Foreskin keratinocyte (primary cell): ENCODE measurements at places on chromosomes 16 and 17.

GRCh38 chr16:19853742-19854542 lies 30.7 kb downstream of the GPRC5B start:
- DNase-seq = no peak

DNA sequence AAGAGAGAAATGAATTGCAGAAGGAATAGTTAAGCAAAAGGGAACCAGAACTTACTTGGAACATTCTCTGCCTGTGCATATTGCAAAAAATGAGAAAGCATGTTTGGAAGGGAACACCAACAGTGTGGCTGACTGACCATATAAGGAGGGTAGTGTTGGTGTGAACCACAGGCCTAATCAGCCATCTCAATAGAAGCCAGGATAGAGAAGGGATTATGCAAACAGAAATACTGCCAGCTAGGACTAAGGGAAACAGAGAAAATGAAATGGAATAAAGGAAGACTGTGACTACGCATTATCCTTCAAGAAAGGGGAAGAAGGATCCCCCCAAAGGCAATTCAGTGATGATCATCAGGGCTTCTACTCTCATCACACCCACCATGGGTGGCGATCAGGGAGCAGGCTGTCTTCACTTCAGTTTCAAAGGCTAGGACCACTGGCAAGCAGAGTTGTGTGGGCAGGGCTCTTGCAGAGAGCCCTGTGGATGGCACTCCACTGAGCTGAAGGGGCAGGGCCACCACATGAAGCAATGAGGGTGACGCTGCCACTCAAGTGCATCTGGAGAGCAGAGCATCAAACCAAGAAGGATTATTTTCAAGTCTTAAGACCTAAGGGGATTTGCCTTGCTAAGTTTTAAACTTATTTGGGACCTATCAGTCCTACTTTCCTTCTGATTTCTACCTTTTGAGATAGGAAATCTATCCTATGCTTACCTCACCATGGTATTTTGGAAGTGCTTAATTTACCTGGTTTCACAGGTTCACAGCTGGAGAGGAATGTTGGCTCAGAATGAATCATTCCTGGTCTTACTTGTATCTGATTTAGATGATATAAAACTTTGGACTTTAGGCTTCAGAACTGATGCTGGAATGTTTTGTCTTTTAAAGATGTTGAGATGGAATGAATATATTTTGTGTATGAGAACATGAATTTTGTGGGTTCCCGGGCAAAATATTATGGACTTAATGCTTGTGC lies 140.5 kb downstream of the SSH2 start:
- DNase-seq = no peak

- no peak for DNase-seq
Measured at GRCh38 chr17:45342306-45342705, 25.5 kb upstream of the MAP3K14 start.

DNA sequence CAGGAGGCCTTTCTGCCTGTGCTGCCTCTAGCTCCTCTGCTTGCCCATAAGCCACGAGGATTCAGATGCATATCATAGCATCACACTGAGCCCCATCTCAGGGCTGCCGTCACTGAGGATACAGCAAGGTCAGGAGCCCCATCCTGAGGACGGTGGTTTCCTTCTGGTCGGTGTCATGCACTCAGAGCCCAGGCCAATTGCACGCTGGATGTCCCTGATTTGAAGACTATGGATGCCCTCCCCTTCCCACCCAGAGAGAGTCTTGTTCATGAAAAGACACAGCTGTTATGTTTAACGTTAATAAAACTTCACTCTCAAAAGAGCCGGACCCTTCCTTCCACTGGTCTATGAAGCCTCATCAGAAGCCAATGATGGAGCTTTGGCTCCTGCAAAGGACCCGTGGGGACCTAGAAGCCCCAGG lies 19.9 kb downstream of the COTL1 start:
- no peak for DNase-seq

- DNase-seq = no peak
Measured at GRCh38 chr16:79171931-79172705, 428.4 kb downstream of the MAF start.

GRCh38 chr16:85853547-85854545 lies 45.1 kb upstream of the IRF8 start:
- no peak for DNase-seq

- peak; percentile 65 for DNase-seq
Measured at GRCh38 chr16:84941921-84942320, 69.4 kb downstream of the ZDHHC7 start.

DNA sequence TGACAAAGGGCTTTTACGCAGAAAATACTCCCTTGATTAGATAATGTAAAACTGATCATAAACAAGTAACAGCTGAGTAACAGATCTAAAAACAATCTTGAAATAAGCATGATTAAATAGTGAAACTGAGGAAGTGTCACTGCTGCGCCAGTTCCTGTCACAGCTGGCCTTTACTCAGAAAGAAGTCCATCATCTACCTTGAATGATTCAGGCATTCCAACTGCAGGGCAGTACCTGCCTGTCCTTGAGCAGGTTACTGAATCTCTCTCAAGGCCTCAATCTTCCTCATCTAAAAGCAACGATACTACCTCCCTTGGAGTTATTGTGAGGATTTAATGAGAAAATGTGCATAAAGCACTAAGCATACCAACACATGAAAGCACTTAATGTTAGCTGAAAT lies 12.7 kb downstream of the PHLPP2 start:
- DNase-seq = no peak

- no peak for DNase-seq
Measured at GRCh38 chr17:47192554-47192953, 3.5 kb upstream of the CDC27 start.

DNA sequence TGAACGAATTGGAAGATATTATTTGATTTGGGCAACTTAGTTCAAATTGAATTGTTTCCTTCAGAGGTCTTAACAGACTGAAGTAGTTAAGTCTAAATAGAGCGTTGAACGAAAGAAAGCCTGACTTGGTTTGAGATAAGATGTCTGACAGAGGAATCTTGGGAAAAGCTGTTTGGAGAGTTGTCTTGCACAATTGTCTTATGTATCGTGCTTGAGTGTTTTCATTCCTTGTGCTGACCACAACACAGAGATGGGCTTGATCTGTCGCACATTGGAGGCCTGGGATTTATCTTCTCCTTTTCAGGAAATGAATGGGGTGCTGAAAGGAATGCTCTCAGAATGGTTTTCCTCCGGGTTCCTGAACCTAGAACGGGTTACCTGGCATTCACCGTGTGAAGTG lies 7.8 kb downstream of the MLYCD start:
- no peak for DNase-seq

DNA sequence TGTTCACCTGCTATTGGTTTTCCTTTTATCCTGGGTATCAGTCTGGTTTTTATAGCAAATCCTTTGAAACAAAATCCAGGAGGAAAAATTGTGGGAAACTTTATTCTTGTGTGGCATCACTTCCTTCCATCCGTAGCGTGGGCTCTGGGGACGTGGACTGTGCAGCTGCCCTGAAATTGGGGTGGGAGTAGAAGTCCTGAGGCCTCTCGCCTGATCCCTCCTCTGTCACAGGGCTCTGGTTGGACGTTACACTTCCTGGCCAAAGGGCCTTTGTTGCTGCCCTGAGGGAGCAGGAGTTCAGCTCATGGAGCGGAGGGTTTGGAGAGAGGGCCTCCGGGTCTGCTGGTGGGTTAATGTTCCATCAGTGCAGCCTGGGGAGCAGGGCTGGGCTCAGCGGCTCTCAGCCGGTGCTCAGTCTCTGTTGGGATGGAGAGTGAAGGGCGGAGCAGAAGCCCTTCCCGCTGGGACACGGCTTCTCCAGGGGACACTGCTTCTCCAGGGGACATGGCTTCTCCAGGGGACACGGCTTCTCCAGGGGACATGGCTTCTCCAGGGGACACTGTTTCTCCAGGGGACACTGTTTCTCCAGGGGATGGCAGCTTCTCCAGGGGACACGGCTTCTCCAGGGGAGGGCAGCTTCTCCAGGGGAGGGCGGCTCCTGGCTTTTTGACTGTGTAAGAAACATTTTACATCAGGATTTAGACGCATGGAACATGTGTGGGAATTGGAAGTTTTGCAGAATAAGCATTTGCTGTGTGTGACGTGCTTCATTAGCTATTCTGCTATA lies 15.2 kb upstream of the RPL13 start:
- DNase-seq = no peak
